ENCODE measurements at places on chromosomes 5 and 9.

DNA sequence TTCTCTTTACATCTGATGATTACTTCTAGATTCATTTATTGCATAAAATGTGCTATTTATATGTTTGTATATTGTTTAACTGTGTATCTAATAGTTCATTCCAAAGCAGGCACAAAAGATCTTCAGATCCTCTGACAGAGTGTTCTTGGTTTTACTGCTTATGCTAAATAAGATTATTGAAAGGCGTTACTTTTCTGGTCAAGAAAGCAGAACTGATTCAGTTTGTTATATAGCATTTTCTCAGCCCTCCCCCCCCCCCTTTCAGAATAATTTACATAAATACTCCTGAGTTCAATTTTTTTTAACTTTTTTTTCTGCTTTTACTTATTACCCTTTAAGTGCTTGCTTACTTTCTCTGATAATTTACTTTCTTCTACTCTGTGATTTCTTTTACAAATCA lies 15.4 kb downstream of the CDC42SE2 start:
- no peak for DNase-seq

- DNase-seq = no peak
Measured at GRCh38 chr9:81890104-81890503, 38.1 kb upstream of the SPATA31D4 start.

DNA sequence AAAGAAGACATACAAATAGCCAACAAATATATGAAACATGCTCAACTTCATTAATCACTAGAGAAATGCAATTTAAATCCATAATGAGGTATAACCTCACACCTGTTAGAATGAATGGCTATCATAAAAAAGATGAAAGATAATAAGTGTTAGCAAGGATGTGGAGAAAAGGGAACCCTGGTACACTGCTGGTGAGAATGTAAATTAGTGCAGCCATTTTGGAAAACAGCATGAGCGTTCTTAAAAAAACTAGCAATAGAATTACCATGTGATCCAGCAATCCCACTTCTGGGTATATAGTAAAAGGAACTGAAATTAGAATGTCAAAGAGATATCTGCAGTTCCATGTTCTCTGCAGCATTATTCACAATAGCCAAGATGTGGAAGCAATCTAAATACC lies 64.2 kb upstream of the CEP78 start:
- no peak for DNase-seq

GRCh38 chr9:94212091-94212490 lies 47.0 kb upstream of the ZNF169 start:
- DNase-seq = peak; percentile 15

DNA sequence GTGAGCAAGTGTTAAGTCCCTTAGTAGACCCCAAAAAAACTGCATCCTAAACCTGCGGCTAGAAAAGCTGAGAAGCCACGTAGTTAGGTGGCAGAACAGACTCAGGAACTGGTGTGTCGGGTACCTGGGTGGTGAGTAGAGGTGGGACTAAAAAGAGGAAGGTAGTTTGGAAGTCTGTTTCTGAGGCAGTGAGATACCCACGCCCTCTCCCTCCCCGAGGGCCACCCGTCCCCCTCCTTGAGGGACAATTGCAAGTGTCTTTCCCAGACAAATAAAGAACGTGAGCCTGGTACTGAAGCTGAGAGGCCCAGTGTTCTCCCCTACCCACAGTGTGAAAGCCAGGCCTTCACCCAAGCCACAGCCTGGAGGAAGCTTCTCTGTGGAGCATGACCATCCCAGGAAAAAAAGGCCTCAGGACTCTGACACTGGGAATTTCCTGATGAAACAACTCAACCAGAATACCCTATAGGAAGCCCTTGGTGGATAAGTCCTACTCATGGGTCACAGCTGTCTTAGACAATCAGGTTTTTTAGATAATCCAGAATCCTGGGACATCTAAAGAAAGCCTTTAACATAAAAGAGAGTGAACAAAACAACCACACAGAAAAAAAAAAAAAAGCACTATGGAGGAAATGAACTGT lies 7.0 kb upstream of the CD74 start:
- DNase-seq = peak; percentile 16

DNA sequence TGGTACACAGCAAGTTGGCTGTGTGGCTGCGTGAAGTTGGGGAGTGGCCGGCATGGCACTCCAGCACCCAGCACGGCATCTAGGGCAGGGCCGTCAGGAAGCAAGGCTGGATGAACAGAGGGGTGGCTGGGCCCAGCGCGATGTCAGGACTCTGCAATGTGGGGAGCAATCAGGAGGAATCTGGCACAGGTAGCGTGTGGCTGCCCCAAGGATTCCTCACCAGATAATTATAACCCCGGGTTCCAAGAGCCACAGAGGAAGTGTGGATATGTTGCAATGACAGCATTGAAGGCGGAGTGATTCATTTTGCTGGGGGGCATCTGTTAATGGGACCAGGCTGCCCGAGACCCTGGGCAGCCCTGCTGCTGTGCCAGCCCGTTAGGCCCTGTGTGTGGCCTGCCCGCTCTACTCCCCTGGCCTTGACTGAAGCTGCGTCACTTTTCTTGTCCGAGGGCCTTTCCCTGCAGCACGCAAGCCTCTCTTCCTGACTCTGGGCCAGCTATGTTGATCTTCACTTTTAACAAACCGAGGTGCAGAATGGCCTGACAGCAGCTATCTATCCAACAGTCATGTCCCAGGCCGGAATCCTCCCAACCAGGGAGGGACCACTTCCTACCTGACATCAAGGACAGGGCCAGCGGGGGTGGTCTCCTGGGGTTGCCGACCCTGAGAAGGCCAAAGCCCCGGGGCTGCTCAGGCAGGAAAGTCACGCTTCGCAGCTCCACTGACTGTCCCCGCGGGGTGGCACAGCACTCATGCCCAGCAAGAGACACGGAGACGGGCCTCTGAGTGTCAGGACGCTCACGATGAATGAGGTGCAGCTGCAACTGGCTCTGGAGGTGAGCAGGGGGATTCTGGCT lies 118.0 kb upstream of the PHYKPL start:
- no peak for DNase-seq

DNA sequence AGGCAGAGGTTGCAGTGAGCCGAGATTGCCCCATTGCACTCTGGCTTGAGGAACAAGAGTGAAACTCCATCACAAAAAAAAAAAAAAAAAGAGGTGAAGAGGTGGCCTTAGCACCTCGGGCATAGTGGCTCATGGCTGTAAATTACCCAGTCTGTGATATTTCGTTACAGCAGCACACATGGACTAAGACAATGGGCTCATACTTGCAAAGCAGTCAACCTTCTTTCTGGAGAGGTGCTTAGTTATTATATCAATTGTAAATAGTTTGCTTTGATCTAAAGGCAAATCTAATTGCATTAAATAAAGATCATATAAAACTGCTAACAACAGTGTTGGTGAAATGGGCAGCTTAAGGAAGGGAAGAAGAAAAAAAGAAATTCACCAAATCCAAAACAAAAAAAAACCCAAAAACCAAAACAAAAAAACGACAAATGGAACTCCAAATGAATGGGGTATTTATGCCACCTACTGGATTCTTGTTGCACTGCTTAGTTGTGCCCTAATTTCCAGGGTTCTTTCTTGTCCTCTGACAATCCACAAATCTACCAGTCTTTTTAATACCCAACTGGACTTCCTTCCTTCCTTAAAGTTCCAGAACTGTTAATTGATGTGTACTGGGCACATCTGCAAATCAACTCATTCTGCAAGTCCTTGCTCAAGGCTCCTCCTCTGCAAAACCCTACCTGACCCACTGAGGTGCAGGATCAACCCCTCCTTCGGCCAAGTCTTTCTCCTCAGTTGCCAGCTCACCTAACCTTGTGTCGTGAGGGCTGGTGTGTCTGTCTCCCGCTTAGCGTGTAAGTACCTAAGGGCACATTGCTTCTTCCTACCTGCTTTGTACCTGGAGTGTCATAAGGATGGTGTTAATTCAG lies 35.0 kb upstream of the DMRT1 start:
- DNase-seq = peak; percentile 48

- DNase-seq = no peak
Measured at GRCh38 chr5:115673596-115673995, 47.8 kb upstream of the TMED7 start.

DNA sequence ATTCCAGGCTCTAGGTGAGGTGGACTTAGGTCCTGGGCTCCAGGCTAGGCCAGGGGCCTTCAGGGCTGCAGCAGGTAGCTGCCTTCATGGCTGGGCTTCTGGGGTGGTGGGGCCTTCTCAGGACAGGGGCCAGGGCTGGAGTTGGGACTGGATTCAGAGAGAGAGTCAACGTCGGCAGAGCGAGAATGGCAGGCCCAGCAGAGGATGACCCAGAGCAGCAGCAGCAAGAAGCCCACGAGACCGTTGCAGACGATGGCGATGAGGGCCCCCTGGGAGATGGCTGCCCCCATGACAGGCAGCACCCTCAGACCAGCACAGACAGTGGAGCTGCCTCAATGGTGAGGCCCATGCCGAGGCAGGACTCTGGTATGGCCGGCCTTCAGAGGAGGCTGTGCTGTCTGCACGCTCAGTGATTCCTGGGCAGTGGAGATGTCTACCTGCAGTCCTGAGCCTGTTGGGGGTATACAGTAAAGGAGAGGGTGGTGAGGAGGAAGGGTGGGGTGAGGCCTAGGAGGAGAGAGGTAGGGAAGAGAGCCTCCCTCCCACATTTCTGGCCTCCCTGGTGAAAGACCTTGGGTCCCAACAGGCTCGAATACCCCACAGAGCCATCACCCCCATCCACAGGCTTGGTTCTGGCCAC lies 1.3 kb downstream of the ENHO start:
- no peak for DNase-seq

- DNase-seq = no peak
Measured at GRCh38 chr9:80004714-80005113, 432.9 kb downstream of the TLE4 start.

DNA sequence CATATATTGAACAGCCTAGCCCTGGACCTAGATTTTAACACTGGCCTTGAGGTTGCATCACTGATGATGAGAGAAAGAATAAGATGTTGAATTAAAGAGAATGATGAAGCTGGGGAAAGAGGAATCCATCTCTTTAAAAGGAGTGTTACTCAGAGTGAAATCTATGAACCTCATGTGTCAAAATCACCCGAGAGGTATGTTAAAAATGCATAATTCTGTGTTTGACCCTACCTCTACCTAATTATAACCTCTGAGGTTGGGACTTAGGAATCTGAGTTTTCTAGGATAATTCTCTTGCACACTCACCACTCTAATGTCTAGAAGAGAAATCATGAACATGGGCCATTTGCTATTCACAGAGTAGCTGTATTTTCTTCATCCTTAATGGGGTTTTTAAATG lies 479.4 kb downstream of the ENC1 start:
- DNase-seq = no peak

GRCh38 chr5:39068099-39068498 lies 6.1 kb downstream of the RICTOR start:
- no peak for DNase-seq

- no peak for DNase-seq
Measured at GRCh38 chr9:33946779-33947535, 101.7 kb downstream of the UBAP2 start.

DNA sequence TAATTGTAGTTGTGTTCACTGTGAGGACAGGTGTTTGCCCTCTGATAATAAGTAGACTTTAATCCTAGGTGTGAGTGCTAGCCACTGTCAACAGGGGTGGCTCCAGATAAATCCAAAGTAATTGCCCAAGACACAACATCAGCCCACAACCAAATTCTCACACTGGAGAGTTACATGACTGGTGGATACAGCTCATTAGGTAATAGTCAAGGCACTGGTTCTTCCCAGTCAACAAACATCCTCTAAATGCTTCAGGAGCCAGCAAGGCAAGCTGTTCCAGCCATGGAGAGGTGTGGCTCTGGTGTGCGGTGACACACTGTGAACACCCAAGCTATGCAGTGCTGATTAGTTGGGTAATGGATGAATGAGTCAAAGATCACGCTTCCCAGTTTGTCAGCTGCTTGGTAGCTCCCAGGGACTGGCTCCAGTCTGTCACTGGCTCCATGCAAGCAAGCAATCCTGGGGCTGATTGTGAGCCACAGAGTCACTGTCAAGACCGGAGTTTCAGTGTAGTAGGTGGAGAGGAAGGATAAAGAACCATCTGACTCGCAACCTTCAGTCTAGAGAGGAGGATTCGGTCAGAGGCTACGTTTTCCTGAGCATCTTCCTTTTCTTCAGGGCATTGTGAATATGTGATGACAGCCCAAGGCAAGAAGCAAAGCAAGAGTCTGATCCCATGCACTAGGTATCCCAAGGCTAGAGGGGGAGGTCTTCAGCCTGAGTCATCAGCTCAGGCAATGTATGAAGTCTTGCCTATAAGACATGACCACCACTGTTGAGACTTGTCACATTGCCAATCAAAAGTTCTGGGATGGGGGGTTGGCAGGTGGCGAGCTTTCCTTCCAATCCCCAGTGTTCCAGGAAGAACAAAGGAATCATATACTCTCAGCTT lies 63.1 kb downstream of the UGCG start:
- DNase-seq = no peak

GRCh38 chr5:16140417-16140816 lies 39.2 kb downstream of the MARCHF11 start:
- peak; percentile 5 for DNase-seq

- DNase-seq = no peak
Measured at GRCh38 chr5:145947581-145947980, 11.2 kb downstream of the SH3RF2 start.

DNA sequence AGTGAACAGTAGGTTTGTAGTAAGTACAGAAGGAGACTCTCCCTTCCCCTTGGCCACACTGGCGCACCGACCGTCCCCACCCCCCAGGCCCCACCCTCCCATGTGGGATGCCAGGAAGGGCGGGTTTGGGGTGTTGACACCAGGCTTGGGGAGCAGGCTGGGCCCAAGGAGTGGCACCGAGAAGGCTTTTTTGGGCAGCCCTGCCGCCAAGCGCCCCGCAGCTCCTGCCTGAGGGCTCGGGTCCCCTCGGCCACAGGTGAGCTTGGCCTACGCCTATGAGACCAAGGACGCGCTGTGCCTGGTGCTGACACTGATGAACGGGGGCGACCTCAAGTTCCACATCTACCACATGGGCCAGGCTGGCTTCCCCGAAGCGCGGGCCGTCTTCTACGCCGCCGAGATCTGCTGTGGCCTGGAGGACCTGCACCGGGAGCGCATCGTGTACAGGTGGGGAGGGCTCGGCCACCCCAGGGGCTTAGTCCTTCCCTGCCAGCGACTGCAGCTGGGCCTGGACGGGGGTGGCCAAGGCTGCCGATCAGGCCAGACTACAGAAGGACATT lies 7.3 kb downstream of the GRK6 start:
- no peak for DNase-seq

DNA sequence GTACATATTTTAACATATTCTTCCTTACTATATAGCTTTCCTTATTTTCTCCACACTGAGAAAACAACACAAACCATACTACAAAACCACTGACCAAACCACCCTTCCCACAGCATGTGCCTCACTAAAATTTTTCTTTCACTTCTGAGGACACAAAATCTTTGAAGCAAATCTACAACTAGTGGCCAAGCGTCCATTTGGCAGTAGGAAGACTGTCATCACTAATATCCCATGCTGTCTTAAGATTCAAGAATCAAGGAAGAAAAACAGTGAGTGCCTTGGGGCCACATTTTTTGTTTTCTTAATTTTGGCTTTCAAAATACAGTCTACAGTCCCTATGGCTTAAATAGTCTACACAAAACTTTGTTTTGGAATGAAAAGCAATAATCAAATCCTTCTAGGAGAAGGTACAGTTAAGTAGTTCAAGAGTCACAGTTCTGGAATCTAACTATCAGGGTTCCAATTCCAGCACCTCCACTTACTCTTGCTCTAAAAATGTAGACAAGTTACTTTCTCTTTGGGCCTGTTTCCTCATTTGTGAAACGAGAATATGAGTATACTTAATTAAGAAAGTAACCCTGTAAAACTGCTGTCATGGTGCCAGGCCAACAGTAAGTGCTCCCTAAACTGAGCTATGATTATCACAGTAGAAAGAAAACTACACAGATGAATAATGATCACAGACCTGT lies 227.9 kb downstream of the BNC2 start:
- DNase-seq = no peak
